NCI-H146 (cell line): ENCODE measurements at places on chromosomes 16 and 17.

DNA sequence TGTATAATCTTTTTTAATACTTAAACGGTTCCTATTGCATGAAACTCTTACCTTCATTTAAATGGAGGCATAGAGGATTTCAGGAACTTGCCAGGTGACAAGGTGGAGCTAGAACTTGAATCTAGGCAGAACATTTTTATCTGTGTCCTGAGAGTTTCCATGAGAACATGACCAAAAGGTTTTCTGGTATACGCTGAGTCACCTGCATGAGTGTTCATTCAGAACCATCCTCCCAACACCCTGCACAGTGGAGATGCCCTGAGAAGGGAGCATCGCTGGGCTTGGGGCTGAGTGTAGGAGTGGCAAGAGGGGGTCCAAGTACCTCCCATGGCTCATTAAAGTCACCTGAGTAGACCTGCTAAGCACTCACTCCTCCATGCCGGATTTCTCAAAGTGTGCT, 169.7 kb upstream of the CACNG5 start:
- DNase-seq, result no peak

DNA sequence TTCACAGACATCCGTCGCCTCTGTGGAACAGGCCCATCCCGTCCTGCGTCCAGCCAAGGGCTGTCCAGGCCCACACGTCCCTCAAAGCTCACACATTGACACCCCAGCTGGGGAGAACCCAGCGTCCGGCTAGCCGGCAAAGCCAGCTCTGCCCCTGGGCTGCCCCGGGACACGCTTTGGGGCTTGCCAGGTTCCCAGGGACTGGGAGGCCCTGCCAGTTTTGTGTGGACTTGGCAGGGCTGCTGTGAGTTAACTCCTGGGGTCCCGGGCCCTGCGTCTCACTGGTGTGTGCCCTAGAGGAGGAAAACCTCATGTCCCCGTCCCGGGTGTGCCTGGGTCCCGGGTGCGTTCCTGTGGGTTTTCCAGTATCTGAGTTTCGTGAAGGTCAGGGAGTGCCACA, 6.3 kb downstream of the SOX8 start:
- DNase-seq, result no peak

- DNase-seq, result no peak
Observed at GRCh38 chr17:64063088-64063487, 42.7 kb upstream of the ICAM2 start.

GRCh38 chr17:79413611-79414010, 197.2 kb downstream of the RBFOX3 start:
- no peak for DNase-seq

GRCh38 chr16:54177052-54177861, 109.3 kb downstream of the IRX3 start:
- DNase-seq, result no peak
